ENCODE measurements at places on chromosomes 7 and 10.

- no peak for DNase-seq
Measured at GRCh38 chr7:131652194-131652593, 95.8 kb upstream of the PODXL start.

GRCh38 chr10:104711302-104711721, 70.2 kb downstream of the SORCS3 start:
- DNase-seq: no peak

- no peak for DNase-seq
Measured at GRCh38 chr7:78499283-78499682, 700.7 kb downstream of the PHTF2 start.

GRCh38 chr10:60732807-60733516, 45.3 kb upstream of the CDK1 start:
- DNase-seq: no peak

GRCh38 chr10:8059191-8059936, 4.9 kb downstream of the GATA3 start:
- no peak for DNase-seq

DNA sequence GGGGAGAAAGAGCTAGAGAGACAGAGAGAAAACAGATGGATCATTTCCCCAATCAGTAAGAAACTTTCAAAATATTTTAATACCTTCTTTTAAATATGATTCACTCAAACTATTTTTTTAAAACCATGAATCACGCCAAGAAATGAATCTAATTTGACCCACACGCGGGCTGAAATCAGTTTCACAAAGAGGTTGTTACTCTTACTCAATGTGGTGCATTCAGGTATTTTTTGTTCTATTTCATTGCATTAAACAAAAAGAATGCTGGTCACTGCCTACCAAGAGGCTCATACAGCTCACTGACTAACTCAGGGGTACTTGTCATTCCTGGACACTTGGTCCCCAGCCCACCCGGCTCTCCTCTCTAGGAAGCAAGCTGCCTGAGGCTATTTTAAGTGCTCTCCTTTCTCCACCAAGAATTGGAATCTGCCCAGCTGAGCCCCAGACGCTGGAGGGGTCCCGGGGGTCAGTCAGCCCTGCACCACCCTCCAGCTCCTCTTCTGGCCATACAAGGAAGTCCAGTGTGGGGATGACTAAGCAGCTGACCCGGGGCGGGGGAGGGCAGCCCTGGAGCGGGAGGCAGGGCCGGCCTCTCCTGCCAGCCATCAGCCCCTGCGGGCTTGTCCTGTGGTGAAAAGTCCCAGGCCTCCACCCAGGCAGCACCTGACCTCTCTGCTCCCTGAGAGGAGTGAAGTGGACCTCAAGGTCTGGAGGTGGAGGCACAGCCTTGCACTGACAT, 21.7 kb upstream of the PFKP start:
- DNase-seq: peak; percentile 57

DNA sequence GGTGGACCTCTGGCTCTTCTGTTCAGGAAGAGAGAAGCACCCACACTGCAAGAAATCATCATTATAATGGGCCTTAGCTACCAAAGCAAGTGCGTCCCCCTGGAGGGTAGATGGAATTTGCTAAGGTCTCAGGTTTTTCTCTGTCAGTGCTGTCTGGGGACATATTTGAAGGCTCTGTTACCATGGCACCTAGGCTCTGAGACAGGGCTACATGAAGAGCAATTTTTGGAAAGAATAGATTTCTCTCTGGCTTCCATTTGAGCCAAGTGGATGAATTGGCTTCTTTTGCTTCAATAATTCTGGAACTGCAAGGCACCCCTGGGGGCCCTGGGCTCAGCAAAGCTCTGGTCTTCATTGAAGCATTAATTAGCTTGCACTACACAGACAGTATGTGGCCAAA, 349.1 kb upstream of the GALNT17 start:
- no peak for DNase-seq

DNA sequence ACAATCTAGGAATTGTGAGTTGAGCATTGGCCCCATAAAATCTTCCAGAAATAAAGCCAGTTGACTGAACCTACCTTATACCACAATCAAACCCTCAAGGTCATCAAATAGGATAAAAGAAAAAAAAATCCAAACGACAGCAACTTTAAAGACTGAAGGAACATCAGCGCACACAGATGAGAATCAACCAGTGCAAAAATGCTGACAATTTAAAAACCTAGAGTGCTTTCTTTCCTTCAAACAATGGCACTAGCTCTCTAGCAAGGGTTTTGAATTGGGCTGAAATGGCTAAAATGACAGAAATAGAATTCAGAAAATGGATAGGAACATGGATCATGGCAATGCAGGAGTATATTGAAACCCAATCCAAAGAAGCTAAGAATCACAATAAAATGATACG, 16.1 kb upstream of the POT1 start:
- no peak for DNase-seq

DNA sequence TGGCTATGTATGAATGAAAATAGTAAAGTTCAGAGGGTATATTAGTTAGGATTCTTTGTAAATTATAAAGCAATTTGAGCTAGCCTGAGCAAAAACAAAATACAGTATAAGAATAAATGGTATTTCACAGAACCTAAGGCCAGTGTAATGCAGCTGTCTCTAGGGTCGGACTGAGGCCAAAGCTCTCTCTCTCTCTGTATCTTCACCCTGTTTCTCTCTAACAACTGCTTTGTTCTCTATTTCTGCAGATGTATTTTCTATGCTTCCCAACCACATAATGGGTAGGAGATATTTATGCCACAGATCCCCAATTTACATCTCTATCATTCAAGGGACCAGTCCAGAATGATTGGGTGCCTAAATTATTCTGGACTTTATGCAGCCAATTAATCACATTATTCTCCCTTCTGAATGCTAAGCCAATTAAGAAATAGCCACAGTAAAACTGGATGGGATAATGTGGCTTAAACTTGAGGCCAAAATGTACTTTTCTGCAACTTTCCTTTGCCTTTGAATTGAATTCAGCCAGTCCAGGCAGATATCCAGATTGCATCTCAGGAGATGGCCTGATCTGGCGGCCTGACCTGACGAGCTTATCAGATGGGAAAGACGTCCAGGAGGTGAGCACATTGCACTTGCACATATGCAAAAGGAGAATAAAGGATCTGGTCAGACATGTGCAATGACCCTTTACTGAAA, 24.6 kb upstream of the IMMP2L start:
- DNase-seq: no peak

DNA sequence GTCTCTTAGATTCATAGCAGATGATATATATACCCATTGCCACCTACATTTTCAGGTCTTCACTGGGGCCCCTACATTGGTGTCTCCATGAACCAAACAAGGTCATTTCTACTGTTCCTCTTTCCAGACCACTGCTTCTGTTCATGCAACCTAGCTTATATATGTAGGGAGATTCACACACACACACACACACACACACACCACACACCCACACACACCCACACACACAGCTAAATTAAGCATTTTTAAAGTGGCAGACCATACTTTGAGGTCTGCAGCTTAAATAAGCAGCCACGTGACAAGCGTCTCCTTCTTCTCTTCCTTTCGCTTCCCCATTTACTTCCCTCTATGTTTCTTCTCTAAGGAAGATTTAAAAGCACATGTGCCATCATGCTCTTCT, 70.0 kb upstream of the CC2D2B start:
- DNase-seq: no peak

GRCh38 chr10:11218395-11218794, 200.7 kb downstream of the CELF2 start:
- DNase-seq: no peak

Measured in AG04449 (cell line).